Activated T-helper 9 cell treated with anti-CD3 and anti-CD28 coated beads, Interleukin-2, amount 50 U/mL, for 16 hours (primary cell): ENCODE measurements at places on chromosomes 5 and 9.

- no peak for DNase-seq
Measured at GRCh38 chr9:136501686-136502085, 18.8 kb upstream of the SEC16A start.

GRCh38 chr5:124207118-124207517 is 539.3 kb downstream of the ZNF608 start:
- no peak for DNase-seq

- DNase-seq: no peak
Measured at GRCh38 chr5:59711310-59711709, 182.2 kb downstream of the PDE4D start.

- no peak for DNase-seq
Measured at GRCh38 chr9:38073882-38074281, 4.9 kb upstream of the SHB start.
